Renal pelvis (tissue), 12 donors: ENCODE measurements at places on chromosomes 3 and 15. TPM values are rescaled to one million over a fixed set of nuclear protein-coding genes. Genes with fewer than 3 reads are reported as not detected.

Gene RFT1
- 24.8 TPM for polyA plus RNA-seq

Gene ROBO2
- polyA plus RNA-seq, result 82.8 TPM

Gene CSPG5
- 1.5 TPM for polyA plus RNA-seq

- no peak for DNase-seq
Observed at GRCh38 chr15:91849749-91850161, 3.8 kb upstream of the SLCO3A1 start.

- no peak for DNase-seq
Observed at GRCh38 chr3:152266221-152266995, 2.3 kb upstream of the MBNL1 start.

- DNase-seq, result no peak
Observed at GRCh38 chr3:98577178-98577895, 16.1 kb downstream of the CPOX start.

Gene VEPH1
- polyA plus RNA-seq, result 58.5 TPM

Gene ZNF445
- 18.4 TPM for polyA plus RNA-seq

- DNase-seq, result no peak
Observed at GRCh38 chr3:128560768-128561167, 67.8 kb upstream of the GATA2 start.

GRCh38 chr15:74793135-74794028 lies 11.5 kb downstream of the CSK start:
- no peak for DNase-seq

DNA sequence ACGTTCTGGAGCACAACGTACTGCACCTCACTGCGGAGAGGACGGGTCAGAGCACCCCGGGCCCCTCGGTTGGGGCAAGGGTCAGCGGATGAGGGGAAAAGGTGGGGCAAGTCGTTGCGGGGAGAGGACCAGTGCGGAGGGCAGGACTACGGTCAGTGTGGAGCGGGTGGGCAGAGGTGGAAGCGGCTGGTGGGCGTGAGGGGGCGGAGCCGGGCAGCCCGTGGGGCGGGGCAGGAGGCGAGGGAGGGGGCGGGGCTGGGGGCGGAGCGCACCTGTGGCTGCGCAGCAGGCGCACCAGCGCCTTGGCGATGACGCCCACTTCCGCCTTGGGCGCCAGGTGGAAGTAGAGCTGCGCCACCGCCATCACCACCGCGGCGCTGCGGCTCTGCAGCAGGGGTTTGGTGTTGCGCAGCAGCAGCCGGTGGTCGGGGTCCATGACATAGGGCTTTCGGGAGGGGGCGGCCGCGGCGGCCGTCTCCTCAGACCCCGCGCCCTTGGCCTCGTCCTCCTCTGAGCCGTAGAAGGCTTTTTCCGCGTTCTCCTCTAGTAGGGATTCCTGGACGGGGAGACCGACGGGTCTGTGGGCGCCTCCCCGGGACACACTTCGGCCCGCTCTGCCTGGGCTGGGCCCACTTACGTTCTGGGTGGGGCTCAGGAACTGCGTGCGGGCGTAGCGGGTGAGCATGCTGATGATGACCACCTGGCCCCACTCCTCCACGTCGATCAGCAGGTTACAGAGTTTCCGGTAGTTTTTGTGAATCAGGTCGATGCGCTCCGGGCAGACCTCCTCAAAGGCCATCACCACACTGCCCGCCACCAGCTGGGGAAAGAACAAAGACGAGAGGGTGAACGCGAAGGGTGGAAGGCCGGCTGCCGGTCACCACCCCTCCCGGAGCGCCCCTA lies 29.2 kb downstream of the AP3B2 start:
- peak; percentile 76 for DNase-seq

DNA sequence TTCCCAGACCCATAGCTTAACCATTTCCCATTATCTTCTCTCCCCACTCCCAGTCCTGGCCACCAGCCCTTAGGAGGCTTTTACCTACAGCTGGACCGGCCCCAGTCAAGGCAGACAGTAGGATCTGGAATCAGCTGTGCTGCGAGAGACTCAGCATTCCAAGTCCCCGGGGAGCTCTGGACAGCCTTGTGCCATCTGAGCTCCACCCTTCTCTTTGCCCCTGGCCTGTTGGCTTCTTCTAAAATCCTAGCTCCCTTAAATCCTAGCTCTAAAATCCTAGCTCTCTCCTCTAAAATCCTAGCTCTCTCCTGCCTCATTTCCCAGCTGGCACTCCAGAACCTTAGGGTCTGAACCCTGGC lies 21.3 kb downstream of the MEGF11 start:
- no peak for DNase-seq

DNA sequence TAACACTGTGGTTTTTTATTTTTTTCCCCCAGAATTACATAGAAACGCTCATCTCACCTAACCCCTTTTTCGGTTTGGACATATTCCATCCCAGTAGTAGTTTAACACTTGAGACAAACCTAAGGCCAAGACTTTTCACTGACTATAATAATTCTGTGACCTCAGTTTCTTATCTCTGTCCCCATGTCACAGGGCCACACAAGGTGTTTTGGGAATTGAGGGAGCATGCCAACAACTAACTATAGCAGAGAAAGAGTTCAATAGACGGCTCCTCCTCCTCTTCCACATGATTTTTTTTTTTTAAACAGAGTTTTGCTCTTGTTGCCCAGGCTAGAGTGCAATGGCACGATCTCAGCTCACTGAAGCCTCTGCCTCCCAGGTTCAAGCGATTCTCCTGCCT lies 27.4 kb upstream of the GHSR start:
- DNase-seq, result no peak

Gene OR4M2
- not detected for polyA plus RNA-seq

DNA sequence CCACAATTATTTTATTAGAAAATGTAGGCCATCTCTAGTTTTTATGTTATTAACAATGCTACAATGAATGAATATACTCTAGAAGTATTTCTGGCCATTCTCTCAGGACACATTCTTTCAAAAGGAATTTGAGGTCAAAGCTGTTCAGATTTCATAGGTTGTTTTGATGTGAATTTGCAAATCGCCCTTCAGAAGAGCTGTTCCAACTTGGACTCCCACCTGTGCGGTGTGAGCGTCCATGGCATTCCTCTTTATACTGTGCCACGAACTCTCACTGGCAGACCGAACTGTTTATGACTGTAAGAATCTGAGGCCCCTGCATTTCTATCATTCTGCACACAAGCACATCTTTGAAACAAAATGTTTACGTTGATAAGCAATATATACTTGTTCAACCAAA lies 18.6 kb upstream of the SLC24A5 start:
- DNase-seq, result no peak

Gene CSPG4
- polyA plus RNA-seq, result 10.2 TPM

- no peak for DNase-seq
Observed at GRCh38 chr3:143011705-143012104, 10.3 kb downstream of the U2SURP start.

- DNase-seq, result no peak
Observed at GRCh38 chr3:186038360-186038759, 70.5 kb downstream of the ETV5 start.

- no peak for DNase-seq
Observed at GRCh38 chr3:125141596-125142419, 70.7 kb downstream of the SLC12A8 start.

- no peak for DNase-seq
Observed at GRCh38 chr15:99435113-99435695, 130.6 kb upstream of the MEF2A start.

DNA sequence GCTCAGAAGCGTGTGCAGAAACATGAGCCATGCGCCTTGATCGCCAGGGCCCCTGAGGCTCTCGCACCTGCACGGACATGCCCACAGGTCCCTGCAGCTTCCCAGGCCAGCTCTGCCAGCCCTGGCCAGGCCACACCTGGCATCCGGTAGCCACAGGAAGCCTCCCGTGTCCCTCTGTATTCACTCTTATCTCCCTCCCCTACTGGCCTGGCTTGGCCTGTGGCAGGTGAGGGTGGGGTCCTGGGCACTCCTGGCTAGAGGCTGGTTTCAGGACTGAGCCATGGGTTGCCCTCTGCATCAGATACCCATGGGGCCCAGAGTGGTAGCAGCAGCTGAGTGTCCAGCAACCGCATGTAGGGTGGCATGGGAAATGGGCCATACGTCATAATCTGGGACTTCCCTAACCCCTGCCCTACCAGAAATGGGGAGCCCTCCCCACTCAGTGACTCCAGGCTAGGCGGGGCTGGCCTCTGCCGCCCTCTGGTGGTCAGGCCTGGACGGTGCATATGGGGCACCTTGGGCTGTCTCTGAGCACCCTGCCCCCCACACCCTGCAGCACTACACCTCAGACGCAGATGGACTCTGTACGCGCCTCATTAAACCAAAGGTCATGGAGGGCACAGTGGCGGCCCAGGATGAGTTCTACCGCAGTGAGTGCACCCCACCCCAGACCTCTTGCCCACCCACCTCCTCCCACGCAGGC lies 12.6 kb upstream of the LMAN1L start:
- DNase-seq, result no peak

- no peak for DNase-seq
Observed at GRCh38 chr3:171556148-171556547, 95.9 kb upstream of the TNIK start.

Gene MAGI1
- polyA plus RNA-seq, result 27.7 TPM

Gene ACKR2
- polyA plus RNA-seq, result 2.4 TPM

DNA sequence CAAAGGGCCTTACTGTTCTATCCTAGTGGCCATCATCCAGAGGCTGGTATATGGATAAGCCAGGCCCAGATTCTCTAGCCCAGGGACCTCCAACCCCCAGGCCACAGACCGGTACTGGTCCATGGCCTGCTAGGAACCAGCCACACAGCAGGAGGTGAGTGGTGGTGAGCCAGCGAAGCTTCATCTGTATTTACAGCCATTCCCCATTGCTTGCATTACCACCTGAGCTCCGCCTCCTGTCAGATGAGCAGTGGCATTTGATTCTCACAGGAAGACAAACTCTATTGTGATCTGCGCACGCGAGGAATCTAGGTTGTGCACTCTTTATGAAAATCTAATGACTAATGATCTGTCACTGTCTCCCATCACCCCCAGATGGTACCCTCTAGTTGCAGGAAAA lies 30.1 kb upstream of the TPM1 start:
- no peak for DNase-seq

Gene MESP2
- 0.47 TPM for polyA plus RNA-seq

GRCh38 chr3:185024966-185025365 lies 127.9 kb downstream of the C3orf70 start:
- DNase-seq, result no peak

- DNase-seq, result no peak
Observed at GRCh38 chr15:99511866-99512661, 53.7 kb upstream of the MEF2A start.

DNA sequence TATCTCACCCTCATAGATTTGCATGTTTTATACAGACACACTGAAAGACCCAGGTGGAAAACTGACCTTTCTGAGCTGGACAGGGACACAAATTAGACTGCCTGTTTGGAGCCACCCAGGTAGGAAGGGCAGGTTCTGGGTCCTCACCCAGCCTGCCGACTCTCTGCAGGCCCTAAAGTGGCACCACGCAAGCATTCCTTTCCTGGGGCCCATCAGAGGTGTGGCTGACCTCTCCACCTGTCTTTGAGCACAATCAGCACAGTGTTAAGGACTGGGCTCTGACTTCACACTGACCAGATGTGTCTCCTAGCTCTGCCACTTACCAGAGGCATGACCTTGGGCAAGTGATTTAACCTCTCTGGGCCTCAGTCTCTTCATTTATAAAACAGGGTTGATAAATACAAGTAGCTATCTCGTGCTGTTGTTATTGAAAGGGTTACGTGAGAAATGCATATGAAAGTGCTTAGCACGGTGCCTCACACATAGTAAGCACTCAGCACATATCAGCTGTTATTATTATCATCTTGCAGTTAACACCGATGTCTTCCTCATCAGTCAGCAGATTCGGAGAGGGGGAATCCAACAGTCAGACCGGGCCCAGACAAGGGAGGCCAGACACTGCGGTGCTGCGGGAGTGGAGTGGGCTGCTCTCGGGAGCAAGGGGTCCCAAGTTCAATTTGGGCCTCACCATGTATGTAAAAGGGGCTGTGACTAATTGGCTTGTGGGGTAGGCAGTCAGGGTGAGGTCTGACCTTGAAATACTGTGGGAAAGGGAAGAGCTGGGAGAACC lies 2.0 kb upstream of the TBC1D2B start:
- no peak for DNase-seq

GRCh38 chr3:148269816-148270215 lies 427.9 kb upstream of the AGTR1 start:
- DNase-seq, result no peak

GRCh38 chr15:67401336-67401735 lies 119.6 kb upstream of the C15orf61 start:
- no peak for DNase-seq

Gene LCTL
- 0.31 TPM for polyA plus RNA-seq

GRCh38 chr15:54792526-54792925 lies 404.2 kb downstream of the RSL24D1 start:
- no peak for DNase-seq

GRCh38 chr15:39213385-39213840 lies 367.5 kb upstream of the THBS1 start:
- DNase-seq, result no peak
